ENCODE measurements at places on chromosomes 5 and 9.

GRCh38 chr9:97560851-97561250 lies 59.4 kb downstream of the TMOD1 start:
- no peak for DNase-seq

DNA sequence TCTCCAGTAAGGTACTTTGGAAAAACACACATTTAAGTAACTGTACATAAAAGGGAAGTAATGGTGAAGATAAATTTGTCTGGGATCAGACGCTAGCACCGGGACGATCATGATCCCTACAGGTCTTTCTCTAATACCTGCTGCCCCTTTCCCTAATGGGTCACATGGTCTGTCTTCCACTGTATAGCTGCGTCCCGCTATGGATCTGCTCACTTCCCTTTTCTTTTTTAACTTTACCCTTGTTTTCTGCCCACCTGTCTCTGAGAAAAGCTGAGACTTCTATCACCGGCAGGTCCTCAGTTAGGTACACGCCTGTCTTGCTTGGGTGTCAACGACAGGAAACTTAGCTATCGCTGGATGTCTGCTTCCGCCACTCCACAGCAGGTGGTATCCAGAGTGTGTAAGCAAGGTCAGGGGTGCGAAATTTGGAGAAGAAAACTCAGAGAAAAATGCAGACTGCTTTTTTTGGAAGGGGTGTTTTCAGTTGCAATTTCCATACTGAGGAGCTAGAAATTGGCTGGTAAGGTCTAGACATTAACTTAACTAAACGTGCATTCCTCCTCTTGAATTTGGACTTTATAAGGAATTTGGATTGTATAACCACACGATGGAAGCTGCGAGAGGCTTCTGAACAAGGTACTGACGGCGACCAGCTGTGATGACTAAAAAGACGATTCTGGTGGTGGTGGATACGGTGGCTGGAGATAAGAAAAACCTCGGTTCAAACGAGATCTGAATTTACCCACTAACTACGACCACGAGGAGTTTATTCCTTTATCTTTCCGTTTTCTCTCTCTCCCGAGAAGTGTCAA lies 1.1 kb upstream of the ICE1 start:
- no peak for DNase-seq

GRCh38 chr5:71588533-71588885 lies 1.4 kb downstream of the MCCC2 start:
- DNase-seq = no peak

- no peak for DNase-seq
These were observed 21.7 kb downstream of the CDH10 start for GRCh38 chr5:24623031-24623430.

DNA sequence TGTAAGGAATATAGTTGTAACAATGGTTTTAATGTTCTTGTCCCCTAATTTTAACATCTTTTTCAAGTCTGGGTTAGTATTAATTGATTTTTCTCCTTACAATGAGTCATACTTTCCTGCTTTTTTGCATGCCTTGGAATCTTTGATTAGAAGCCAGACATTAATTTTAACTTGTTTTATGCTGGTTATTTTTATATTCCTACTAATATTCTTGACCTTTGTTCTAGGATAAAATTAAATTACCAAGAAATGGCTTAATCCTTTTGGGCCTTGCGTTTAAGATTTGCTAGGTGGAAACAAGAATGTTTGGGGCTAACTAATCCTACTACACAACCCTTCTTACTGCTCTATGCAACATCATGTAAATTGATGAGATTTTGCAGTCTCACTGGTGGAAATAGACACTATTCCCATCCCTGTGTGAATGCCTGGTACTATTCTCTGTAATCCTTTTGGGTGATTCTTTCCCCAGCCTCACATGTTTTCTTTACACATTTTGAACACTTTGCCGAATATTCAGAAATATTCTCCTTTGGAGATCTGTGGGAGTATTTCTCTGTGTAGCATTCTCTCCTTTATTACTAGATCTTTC lies 47.2 kb downstream of the ZCCHC7 start:
- no peak for DNase-seq

DNA sequence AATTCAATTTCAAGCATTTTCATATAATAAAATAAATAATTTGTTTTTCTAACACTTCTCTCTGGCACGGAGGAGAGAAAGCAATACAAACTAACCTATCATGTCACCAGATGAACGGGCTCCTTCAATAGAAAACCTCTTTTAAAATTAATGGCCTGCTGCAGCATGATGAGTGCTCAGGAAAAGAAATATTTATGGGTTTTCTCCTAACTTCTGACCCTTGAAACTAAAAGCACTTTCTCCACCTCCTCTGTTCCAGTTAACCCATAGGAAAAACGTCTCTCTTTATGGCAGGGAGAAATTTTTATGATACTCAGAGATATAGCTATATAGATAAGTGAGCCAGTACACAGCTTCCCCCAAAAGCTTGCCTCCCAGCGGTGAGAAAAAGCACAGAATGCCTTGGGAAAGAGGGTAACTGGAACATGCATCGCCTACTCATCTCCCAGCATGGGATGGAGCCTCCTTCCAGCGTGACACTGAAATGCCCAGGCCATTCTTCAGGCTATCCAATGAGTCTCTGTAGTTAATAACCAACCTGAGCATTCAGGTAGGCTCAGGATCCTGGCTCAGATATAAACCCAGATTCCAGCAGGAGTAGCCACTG lies 963.0 kb upstream of the DMAC1 start:
- DNase-seq = no peak

DNA sequence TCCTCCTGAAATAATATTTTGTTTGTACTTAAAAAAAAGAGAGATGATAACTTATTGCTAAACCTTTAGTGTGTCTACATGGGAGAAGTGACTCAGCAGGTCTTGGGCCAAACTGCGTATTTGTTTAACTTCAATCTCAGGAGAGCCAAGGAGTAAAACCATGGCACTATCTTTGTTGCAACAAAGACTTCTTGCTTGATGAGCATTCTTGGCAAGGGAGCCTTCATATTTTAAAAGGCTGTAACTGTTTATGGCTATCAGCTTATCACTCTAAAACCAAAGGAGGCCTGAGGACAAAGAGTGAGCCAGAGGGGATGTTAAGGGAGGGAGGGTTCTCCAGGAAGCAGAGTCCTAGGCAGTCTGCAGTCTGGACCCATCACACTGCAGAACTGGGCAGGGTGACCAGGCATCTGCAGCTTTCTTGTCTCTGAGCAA lies 216.2 kb upstream of the S1PR3 start:
- peak; percentile 5 for DNase-seq

DNA sequence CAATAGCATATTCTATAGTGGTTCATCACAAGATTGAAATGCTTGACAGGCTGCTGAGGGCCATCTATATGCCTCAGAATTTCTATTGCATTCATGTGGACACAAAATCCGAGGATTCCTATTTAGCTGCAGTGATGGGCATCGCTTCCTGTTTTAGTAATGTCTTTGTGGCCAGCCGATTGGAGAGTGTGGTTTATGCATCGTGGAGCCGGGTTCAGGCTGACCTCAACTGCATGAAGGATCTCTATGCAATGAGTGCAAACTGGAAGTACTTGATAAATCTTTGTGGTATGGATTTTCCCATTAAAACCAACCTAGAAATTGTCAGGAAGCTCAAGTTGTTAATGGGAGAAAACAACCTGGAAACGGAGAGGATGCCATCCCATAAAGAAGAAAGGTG lies 43.8 kb downstream of the GCNT1 start:
- DNase-seq = peak; percentile 90

- no peak for DNase-seq
These were observed 38.3 kb downstream of the SAR1B start for GRCh38 chr5:134594336-134594735.

DNA sequence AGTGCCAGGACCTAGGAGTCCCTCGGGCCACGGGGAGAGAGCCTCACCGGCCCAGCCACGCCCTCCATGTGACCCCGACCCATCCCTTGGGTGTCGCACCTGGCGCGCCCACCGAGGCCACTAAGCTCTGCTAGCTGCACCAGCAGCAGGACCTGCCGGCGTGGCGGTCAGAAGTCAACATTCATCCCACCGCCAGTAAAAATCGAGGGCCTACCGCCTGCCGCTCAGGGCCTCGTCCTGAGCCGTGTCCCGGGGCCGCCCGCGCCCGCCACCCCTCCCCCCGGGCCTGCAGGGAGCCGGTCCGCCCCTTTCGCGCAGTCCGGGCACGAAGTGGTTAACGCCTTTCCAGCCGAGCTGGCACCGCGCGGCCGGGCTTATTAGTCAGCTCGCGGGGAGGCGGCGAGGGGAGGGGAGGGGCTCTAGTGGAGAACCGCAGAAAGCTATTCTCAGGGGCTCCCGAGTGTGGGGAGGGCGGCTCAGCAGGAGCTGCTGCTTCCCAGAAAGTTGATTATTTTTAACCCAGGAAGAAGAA lies 124.4 kb downstream of the C9orf50 start:
- DNase-seq = peak; percentile 83

GRCh38 chr9:69463497-69464068 lies 138.6 kb downstream of the ENTREP1 start:
- no peak for DNase-seq

DNA sequence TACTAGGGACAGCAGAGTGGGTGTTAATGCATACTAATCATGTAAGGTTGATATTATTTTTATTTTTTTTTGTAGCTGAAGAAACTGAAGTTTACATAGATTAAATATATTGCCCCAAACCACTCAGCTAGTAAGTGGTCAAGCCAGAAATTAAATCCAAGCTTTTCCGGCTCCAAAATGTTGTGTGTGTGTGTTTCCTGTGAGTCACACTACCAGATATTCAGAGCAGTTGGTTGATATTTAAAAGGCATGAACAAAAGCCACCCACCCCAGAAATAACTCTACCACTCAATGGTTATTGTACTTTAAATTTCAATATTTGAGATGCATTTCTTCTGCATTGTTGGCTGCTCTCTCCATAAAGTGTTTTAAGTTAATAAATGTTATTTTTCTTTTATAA lies 29.5 kb downstream of the KCNN2 start:
- DNase-seq = peak; percentile 54

DNA sequence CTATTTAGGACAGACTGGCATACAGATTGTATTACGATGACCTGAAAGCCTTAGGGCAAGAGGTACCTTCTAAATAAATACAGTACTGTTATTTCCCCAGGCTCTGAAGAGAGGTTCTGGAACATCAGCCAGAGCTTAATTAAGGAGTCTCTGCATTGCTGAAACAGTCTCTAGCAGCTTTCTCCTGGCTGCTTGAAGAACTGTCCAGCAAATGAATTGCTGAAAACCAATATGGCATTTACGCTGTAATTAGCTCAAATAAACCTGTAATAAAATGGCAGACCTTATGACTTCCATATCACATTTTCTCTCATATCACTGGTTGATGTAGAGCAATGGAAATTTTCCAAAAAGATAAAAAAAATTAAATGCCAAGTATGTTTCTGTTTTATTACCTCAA lies 636.3 kb downstream of the GABRG2 start:
- no peak for DNase-seq

DNA sequence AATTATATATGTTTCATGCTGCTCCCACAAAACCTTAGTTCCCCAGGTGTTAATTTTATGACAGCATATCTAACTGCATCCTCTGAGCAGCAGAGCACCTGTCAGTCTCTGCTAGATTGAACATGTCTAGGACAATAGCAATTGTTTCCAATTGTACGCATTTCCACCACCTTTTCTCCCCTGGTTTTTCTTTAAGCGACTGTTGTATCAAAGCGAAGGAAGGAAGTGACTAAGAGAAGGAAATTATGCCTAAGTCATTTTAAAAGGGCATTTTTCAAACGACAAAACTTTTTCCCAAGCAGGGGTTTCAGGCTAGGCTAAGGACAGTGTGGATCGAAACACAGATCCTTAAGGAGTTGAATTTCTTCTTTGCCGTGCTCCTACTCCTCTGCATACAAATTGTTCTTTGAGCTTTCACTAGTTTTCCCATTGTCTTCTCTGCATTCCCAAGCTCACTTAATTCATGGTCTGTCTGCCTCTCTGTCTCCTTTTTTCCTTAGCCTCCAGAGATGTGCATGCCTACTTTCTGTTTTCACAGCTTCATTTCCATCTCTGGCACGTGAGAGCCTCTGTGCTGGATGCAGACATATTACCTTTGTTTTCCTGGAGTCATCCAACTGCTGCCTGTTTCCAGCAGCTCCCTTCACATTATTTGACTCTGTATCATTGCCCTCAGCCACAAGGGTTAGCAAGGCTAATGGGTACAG lies 39.4 kb upstream of the STARD4 start:
- no peak for DNase-seq
